ENCODE measurements at places on chromosomes 3 and 15.

- no peak for DNase-seq
Observed at GRCh38 chr3:112649478-112649735, 8.5 kb upstream of the CCDC80 start.

GRCh38 chr3:120661106-120661905 is 20.7 kb downstream of the HGD start:
- no peak for DNase-seq

DNA sequence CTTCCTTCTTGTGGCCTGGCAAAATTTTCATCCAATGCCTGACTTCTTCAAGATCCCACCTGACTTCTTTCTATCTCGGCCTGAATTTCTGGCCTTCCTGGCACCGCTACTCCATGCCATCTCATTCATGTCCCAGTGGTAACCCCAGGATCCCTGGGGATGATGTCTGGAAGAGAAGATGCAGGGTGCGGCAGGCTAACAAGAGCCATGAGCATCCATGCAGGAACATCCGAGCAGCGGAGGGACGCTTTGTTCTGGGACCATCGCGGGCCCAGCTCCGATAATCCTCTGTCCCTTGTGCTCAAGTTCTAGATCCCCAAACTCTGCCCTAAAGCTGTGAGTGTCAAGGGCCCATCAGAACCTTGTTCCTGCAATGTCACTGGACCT is 10.9 kb downstream of the MYL3 start:
- DNase-seq, result no peak

- DNase-seq, result no peak
Observed at GRCh38 chr3:146200461-146201220, 39.7 kb upstream of the PLOD2 start.

DNA sequence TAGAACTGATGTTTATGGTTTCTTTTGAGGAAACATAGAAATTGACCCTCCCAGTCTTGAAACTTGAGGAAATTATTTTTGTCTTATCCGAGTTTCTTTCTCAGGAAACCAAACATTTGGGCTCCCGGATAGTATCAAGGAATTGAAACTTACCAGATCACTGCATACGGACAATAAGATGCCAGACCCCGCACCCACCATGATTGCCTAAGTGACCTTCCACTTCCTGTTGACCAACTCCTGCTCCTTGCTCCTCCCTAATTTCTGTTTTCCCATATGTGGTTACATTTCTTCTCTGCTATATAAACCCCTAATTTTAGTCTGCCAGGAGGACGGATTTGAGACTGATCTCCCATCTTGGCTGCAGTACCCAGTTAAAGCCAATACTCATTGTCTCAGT is 118.4 kb upstream of the TPRG1 start:
- no peak for DNase-seq

GRCh38 chr15:38316311-38316710 is 63.7 kb downstream of the SPRED1 start:
- DNase-seq, result no peak

GRCh38 chr15:48805591-48805990 is 5.3 kb downstream of the CEP152 start:
- DNase-seq, result no peak

GRCh38 chr15:29207027-29207757 is 62.4 kb downstream of the NSMCE3 start:
- DNase-seq, result no peak

GRCh38 chr15:50257924-50258323 is 7.6 kb downstream of the HDC start:
- no peak for DNase-seq

DNA sequence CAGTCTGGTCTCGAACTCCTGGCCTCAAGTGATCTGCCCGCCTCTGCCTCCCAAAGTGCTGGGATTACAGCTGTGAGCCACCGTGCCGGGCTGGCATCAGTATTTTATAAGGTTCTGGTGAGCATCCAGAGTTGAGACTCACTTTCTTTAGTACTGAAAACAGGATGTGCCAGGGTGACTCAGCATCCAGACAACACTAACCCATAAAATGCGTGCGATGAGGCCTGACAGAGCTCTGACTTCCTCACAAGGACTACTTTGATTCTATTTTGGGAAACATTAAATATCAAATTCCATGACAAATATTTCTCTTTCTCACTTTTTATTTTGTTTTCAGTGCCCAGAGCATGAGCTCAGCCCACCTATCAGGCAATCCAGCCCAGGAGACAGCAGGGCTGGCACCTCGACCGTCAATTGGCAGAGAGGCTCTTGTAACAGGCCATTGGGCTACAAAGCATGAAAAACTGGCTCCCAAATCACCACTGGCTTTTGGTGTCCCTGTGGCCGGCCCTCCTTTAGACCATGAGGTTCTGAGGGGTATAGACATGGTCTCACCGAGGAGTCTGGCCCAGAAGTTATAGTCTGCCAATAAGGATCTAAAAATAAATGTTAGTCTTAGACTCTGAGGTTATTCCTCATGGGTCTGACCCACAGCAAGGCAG is 75.0 kb downstream of the FEM1B start:
- no peak for DNase-seq

DNA sequence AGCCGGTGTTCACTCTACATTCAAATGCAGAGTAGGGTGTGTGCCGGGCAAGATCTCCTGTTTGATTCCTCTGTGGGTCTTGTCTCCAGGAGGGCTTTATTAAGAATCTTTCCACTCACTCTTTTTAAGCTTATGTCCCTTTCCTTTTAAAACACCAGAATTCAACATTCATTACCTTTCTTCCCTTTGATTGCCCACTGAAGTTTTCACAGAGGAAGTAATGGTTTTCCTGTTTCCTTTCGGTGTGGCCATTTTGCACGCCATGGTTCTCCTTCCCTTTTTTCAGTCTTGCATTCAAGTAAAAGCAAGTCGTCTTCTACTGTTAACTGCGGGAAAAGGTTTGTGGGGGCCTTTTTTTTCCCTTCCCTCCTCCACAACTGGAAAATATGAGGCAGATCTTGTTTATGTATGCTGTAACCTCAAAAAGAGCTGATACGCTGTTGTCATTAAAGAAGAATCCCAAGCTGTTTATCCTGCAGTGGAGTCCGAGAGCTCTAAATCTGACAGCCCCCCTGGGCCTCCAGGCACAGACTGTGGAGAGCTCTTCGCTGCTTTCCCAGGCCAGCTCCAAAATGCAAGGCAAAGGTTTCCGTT is 40.5 kb downstream of the FILIP1L start:
- no peak for DNase-seq

DNA sequence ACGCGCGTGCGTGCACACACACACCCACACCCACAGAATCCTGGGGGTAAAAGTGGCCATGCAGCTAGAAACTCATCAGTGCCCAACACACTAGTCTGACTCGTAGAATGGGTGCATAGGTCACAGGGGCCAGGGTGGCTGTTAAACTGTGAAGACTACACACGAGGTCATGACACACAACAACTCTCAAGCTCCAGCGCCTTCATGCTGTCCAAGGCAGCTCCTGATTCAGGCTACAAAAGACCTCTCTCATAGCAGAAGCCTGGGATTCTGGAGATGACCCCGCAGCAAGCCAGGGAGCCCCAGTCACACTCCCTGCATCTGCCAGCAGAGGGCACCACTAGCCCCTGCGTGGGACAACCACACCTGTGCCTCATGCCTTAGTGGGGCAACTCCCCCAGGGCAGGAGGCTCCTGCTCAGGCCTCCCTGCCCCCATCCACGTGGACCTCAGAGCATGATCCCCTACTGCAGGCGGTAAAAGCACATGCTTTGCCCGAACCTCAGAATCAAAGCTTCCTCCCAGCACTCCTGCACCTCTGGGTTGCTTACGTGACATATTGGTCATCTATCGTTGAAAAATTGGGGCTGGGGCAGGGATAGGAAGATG is 93.1 kb downstream of the LRIG1 start:
- DNase-seq, result no peak

All from DMS 273 treated with DMSO at 0.1 percent for 48 hours (cell line).